ENCODE measurements at places on chromosomes 4 and X.

DNA sequence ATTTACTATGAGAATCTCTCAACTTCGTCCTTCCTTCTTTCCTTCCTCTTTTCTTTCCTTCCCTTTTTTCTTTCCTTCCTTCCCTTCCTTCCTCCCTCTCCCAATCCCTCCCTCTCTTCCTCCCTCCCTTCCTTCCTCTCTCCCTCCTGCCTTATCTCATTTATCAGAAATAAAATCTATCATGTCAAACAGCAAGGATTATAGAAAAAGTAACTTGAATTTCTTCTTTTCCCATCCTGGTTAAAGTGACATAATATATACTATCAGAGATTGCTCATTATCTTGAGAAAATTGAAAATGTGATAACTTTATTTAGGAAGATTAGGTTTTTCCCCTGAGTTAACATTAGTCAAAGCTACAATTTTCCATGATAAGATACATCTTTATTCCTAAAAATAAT is 5.6 kb downstream of the TIGD4 start:
- no peak for DNase-seq

DNA sequence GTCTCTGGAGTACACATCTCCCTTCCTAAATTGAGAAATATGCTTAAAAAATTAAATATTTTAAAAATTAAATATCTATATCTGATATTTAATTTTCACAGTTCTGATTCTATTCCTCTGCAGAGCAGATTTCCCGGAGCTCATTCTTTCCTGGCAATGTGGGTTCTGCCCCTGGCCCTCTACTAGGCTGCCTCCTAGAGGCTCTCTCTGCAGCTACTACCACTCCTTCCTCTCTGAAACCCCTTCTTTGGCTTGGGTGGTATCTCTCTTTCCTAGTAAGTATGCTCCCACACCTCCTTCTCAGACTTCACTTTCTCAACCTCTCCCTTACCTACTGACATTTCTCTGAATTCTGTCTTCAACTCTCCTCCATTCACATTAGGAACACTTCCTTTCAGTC is 45.3 kb downstream of the RPGR start:
- DNase-seq, result no peak

DNA sequence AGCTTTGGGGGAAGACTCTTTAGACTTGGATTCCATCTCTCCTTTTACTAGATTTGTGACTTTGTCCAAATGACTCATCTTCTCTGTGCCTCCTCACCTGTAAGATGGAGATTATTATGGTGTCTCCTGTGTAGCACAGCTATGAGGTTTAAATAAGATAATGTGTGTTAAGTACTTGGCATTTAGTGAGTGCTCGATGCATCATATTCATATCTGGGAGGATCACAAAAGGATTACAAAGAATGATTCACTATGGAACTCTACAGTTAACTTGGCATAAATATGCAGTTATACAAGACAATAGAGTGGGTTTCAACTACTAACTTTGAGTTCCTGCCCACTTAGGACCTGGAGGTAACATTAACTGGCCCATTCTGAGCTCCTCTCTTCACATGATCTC is 2.3 kb downstream of the GBA3 start:
- DNase-seq, result no peak

GRCh38 chrX:110168585-110168984 is 149.3 kb downstream of the AMMECR1 start:
- DNase-seq, result no peak

- DNase-seq, result no peak
Observed at GRCh38 chrX:22117633-22118032, 85.5 kb downstream of the PHEX start.

- no peak for DNase-seq
Observed at GRCh38 chr4:63921561-63921960, 487.7 kb downstream of the TECRL start.

DNA sequence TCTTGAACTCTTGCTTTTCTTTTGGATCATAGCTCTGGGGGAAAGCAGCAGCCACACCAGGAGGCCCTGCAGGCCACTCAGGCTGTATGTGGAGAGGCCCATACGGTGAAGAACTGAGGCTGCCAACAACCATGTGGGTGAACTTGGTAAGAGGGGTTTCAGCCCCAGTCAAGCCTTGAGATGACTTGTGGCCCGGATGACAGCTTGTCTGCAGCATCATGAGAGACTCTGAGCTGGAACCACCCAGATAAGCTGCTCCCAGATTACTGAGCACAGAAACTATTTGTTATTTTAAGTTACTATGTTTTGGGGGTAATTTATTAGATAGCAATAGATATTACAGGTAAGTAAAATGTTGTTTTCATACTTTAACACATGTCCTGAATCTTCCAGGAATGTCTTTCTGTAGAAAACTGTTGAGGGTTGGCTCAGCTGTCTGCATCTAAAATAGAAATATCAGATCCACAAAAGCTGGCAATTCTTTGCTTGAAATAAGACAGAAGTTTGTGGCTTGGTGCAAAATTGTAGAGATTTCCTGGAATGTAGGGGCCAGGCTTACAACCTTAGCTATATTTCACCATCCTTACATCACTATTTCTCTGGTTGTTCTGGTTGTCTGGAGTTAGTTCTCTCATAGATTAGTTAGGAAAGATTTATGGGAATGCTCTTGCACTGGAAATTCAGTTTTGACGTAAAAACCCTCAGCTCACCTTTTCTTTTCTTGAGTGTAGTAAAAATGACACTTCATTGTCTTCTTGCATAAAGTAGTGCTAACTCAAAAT is 272.1 kb downstream of the RAPGEF2 start:
- no peak for DNase-seq

- DNase-seq, result no peak
Observed at GRCh38 chr4:154082760-154083535, 294.1 kb upstream of the SFRP2 start.

DNA sequence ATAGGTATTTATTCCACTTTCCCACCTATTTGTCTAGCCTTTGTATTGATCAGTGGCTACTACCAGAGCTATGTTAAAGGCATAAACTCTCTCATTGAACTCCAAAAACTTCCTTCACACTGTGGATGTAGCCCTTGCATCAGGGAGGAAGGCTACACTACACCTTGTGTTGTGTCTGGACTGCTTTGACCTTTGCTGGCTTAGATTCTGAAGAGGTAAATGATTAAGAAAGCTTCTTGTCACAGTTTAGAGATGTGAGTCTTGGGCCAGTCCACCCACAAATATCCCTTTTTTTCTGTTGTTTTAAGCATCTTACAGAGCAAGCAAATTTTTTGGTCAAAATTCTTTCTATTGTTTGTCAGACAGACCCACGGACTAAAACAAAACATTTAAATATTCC is 1.9 kb downstream of the ENPEP start:
- no peak for DNase-seq

GRCh38 chr4:66667249-66667648 is 878.1 kb downstream of the CENPC start:
- DNase-seq, result no peak

DNA sequence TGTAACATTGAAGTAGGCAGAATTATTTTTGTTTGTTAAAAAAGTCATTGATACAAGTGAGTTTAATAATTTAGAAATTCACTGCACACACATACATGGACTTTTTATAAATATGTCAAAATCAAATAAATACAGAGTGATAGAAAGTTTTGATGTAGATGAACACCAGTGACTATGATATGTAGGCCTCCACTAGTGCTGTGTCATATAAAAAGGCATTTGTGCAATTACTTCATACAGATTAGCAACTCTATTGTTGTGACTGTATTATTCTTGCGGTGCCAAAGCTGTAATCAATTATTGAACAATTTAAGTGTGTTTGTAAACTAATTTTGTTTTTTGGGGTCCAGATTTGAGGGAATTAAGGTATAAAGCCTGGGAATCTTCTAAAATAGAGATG is 366.2 kb upstream of the PITX2 start:
- DNase-seq, result no peak

Data from amniotic stem cell (primary cell).